ENCODE measurements at places on chromosomes 13 and 19. TPM values are rescaled to one million over a fixed set of nuclear protein-coding genes. Genes with fewer than 3 reads are reported as not detected.

- no peak overlapping the region for H3K4me3 ChIP-seq
- no peaks in the 10 kb centered on the region for H3K27me3 ChIP-seq
- no peak overlapping the region for H3K27ac ChIP-seq
- H3K36me3 ChIP-seq: no peaks in the 10 kb centered on the region
- H3K4me1 ChIP-seq: no peaks in the 10 kb centered on the region
- DNase-seq: no peak
Observed at GRCh38 chr13:19794631-19795030, 11.9 kb upstream of the PSPC1 start.

GRCh38 chr19:5953030-5953589, 24.8 kb downstream of the RANBP3 start:
- H3K27ac ChIP-seq: peak overlapping the region; percentile 95
- peaks cover 93% of the 10 kb centered on the region for H3K4me1 ChIP-seq
- peaks cover 20% of the 10 kb centered on the region for H3K36me3 ChIP-seq
- H3K27me3 ChIP-seq: no peaks in the 10 kb centered on the region
- peak; percentile 28 for DNase-seq

- peak overlapping the region; percentile 42 for H3K27ac ChIP-seq
- H3K4me1 ChIP-seq: peaks cover 3% of the 10 kb centered on the region
- DNase-seq: peak; percentile 82
Observed at GRCh38 chr19:926589-927350, 935 bp downstream of the ARID3A start.

GRCh38 chr13:59477011-59477410, 686.7 kb downstream of the DIAPH3 start:
- H3K27me3 ChIP-seq: no peaks in the 10 kb centered on the region
- H3K27ac ChIP-seq: no peak overlapping the region
- no peaks in the 10 kb centered on the region for H3K36me3 ChIP-seq
- H3K4me1 ChIP-seq: no peaks in the 10 kb centered on the region

- DNase-seq: peak; percentile 27
- H3K27ac ChIP-seq: no peak overlapping the region
- H3K27me3 ChIP-seq: peaks cover 59% of the 10 kb centered on the region
- no peaks in the 10 kb centered on the region for H3K36me3 ChIP-seq
- H3K4me3 ChIP-seq: no peak overlapping the region
Observed at GRCh38 chr19:53903055-53903680, 5.9 kb upstream of the CACNG7 start.

GRCh38 chr19:46546194-46546896, 50.7 kb upstream of the PNMA8B start:
- H3K4me3 ChIP-seq: no peak overlapping the region
- DNase-seq: peak; percentile 52
- peaks cover 2% of the 10 kb centered on the region for H3K4me1 ChIP-seq
- no peaks in the 10 kb centered on the region for H3K27me3 ChIP-seq
- no peak overlapping the region for H3K27ac ChIP-seq

DNA sequence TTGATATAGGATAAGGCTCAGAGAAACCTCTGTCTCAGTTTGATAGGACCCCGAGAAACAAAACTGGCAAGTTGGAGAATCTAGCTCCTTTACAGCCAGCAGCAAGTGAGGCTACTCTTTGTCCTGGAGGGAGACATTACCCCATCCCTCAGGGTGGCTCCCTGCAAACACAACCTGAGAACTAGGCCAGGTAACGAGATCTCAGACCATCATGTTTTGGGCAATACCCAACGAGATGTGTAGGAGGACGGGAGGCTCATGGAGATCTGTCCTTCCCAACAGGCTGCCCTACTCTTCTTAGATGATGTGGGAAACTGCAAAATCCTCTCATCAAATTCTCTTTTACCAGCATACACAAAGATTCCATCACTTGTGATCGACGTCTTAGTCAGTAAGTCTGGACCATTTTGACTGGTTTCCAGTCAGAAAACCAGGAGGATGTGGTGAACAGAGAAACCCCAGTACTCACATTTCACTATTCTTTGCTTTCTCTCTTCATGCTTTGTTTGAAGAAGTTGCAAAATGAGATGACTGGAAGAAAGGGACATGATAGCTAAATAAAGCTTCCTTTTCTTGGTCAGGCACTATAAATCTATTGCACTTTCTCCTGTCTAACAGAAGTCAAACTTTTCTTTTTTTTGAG, 6.0 kb upstream of the CTU1 start:
- H3K27me3 ChIP-seq: peaks cover 3% of the 10 kb centered on the region
- no peaks in the 10 kb centered on the region for H3K36me3 ChIP-seq

DNA sequence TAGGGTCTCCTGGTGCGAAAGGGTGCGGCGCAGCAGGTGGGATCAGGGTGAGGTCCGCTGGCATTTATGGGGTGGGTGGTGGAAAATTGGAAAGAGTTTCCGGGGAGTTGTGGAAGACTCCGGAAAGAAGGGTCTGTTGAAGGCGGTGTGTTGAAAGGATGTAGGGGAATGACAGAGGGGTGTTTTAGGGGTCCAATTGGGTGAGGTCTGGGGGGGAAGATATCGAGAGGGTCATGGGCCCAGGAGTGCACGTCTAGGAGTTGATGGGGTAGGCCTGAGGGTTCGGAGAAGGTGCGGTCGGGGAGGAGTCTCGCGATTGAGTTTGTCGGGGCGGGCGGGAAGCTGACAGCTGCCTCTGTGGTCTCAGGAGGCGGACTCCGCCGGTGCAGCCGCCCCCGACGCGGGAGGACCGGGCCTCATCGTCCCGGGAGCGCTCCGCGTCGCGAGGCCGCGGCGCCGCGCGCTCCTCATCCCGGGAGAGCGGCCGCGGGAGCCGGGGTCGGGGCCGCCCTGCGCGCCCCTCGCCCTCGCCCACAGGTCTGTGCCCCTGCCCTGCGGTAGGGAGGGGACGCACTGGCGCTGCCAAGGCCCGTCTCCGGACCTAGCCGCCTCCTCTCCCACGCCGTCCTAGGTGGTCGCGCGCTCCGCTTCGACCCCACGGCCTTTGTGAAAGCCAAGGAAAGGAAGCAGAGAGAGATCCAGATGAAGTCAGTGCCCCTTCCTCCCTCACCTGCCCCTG, 7.0 kb downstream of the PGLYRP1 start:
- peaks cover 10% of the 10 kb centered on the region for H3K36me3 ChIP-seq
- peak overlapping the region; percentile 74 for H3K4me3 ChIP-seq
- DNase-seq: peak; percentile 59
- peaks cover 17% of the 10 kb centered on the region for H3K4me1 ChIP-seq
- H3K27ac ChIP-seq: no peak overlapping the region
- H3K27me3 ChIP-seq: peaks cover 13% of the 10 kb centered on the region

GRCh38 chr13:97844151-97844550, 109.3 kb upstream of the IPO5 start:
- H3K4me1 ChIP-seq: no peaks in the 10 kb centered on the region
- no peaks in the 10 kb centered on the region for H3K36me3 ChIP-seq
- H3K27ac ChIP-seq: no peak overlapping the region
- no peak overlapping the region for H3K4me3 ChIP-seq
- peaks cover 21% of the 10 kb centered on the region for H3K27me3 ChIP-seq
- DNase-seq: no peak

- H3K27ac ChIP-seq: no peak overlapping the region
- H3K36me3 ChIP-seq: peaks cover 18% of the 10 kb centered on the region
- no peak overlapping the region for H3K4me3 ChIP-seq
- no peaks in the 10 kb centered on the region for H3K27me3 ChIP-seq
- DNase-seq: peak; percentile 19
- peaks cover 16% of the 10 kb centered on the region for H3K4me1 ChIP-seq
Observed at GRCh38 chr19:17107546-17108452, 32.2 kb downstream of the MYO9B start.

GRCh38 chr13:96090240-96091101, 564 bp downstream of the HS6ST3 start:
- DNase-seq: no peak
- H3K36me3 ChIP-seq: peaks cover 2% of the 10 kb centered on the region
- H3K27ac ChIP-seq: no peak overlapping the region
- H3K4me3 ChIP-seq: no peak overlapping the region

DNA sequence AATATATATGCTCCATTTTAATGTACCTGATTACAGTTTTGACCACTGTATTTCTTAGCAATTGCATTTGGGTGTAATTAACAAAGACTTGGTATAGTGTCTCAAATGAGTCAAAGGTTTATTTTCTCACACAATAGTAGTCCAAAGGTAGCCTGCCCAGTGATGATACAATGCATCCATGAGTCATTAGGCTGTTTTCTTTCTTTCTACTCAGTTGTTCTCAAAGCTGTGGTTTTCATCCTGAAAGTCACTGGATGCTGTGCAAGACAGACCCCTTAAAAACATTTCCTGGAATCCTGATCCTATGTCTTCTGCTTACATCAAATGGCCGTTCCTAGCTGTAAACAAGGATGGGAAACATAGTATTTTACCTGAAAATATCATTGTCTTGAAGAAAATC, 651.2 kb upstream of the MIR17HG start:
- no peak for DNase-seq
- no peak overlapping the region for H3K27ac ChIP-seq
- H3K36me3 ChIP-seq: no peaks in the 10 kb centered on the region
- H3K4me1 ChIP-seq: no peaks in the 10 kb centered on the region
- H3K27me3 ChIP-seq: no peaks in the 10 kb centered on the region
- no peak overlapping the region for H3K4me3 ChIP-seq

GRCh38 chr13:39575641-39576238, 27.3 kb downstream of the LHFPL6 start:
- DNase-seq: no peak
- no peaks in the 10 kb centered on the region for H3K4me1 ChIP-seq
- H3K36me3 ChIP-seq: no peaks in the 10 kb centered on the region
- no peak overlapping the region for H3K4me3 ChIP-seq

DNA sequence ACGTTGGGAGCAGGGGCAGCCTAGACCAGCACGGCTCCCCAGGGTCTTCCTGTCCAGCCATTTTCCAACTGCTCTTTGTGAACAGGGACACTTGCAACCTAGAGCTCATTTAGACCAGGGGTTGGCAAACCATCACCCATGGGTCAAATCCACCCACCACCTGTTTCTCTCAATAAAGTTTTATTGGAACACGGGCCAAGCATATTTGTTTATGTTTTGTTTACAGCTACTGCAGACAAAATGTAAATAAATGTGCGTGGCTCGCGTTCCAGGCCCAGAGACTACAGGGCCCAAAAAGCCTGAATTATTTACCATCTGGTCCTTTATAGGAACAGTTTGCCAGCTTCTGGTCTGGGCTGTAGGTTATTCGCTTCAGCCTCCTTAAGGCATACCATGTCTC, 13.3 kb upstream of the EMC10 start:
- no peaks in the 10 kb centered on the region for H3K36me3 ChIP-seq
- H3K27me3 ChIP-seq: peaks cover 26% of the 10 kb centered on the region
- no peak overlapping the region for H3K4me3 ChIP-seq
- H3K4me1 ChIP-seq: peaks cover 13% of the 10 kb centered on the region
- H3K27ac ChIP-seq: no peak overlapping the region
- DNase-seq: no peak

GRCh38 chr13:113161433-113161832, 3.0 kb downstream of the PROZ start:
- DNase-seq: no peak
- no peaks in the 10 kb centered on the region for H3K27me3 ChIP-seq
- H3K36me3 ChIP-seq: no peaks in the 10 kb centered on the region
- H3K4me3 ChIP-seq: peak overlapping the region; percentile 29
- H3K27ac ChIP-seq: peak overlapping the region; percentile 54

- no peak overlapping the region for H3K27ac ChIP-seq
- H3K36me3 ChIP-seq: no peaks in the 10 kb centered on the region
- H3K4me1 ChIP-seq: peaks cover 7% of the 10 kb centered on the region
- peaks cover 29% of the 10 kb centered on the region for H3K27me3 ChIP-seq
- no peak overlapping the region for H3K4me3 ChIP-seq
Observed at GRCh38 chr13:27038323-27038722, 133.3 kb downstream of the USP12 start.

DNA sequence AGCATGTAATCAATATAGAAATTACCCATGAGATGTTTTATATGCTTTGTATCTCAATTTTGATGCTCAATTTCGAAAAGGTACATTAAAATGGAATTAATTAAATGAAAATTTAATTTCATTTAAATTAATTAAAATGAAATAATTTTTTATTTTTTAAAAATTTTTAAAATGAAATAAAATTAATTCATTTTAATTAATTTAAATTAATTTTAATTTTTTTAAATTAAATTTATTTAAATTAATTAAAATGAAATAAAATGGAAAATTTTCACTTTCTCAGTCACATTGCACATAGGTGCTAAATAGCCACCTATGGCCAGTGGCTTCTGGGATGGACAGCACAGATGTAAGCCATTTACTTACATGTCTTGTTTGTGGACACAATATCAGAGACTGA, 4.2 kb upstream of the SULT2B1 start:
- DNase-seq: no peak
- no peak overlapping the region for H3K27ac ChIP-seq
- no peak overlapping the region for H3K4me3 ChIP-seq
- no peaks in the 10 kb centered on the region for H3K36me3 ChIP-seq
- peaks cover 2% of the 10 kb centered on the region for H3K27me3 ChIP-seq
- H3K4me1 ChIP-seq: no peaks in the 10 kb centered on the region

- peaks cover 49% of the 10 kb centered on the region for H3K36me3 ChIP-seq
- H3K4me1 ChIP-seq: peaks cover 2% of the 10 kb centered on the region
- H3K4me3 ChIP-seq: no peak overlapping the region
Observed at GRCh38 chr13:25329706-25330105, 28.3 kb downstream of the NUP58 start.

DNA sequence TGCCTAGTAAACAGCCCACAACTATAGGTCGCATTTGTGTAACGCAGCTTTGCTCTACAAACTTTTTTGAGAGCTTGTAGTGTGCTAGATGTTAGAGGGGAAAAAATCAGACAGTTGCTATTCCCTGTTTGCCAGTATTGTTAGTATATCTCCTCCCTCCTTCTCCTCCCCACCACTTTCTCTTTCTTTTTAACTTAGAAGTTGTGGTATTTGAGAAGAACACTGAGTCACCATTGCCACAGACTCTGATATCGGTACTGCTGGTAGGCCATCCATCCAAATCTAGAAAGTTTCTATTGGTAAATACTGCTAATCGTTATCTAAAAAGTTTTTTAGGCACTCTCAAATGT, 666 bp downstream of the POMP start:
- H3K36me3 ChIP-seq: peaks cover 28% of the 10 kb centered on the region
- H3K27me3 ChIP-seq: no peaks in the 10 kb centered on the region
- peaks cover 52% of the 10 kb centered on the region for H3K4me1 ChIP-seq
- peak; percentile 22 for DNase-seq
- H3K4me3 ChIP-seq: peak overlapping the region; percentile 94

GRCh38 chr13:112005925-112006324, 61.0 kb upstream of the SOX1 start:
- no peaks in the 10 kb centered on the region for H3K27me3 ChIP-seq
- DNase-seq: no peak
- no peaks in the 10 kb centered on the region for H3K4me1 ChIP-seq
- no peak overlapping the region for H3K4me3 ChIP-seq

Gene SOX1
- not detected for total RNA-seq

Gene SPACA4
- total RNA-seq: not detected

Gene ZSCAN1
- not detected for total RNA-seq
